ENCODE measurements at places on chromosomes 4 and X.

DNA sequence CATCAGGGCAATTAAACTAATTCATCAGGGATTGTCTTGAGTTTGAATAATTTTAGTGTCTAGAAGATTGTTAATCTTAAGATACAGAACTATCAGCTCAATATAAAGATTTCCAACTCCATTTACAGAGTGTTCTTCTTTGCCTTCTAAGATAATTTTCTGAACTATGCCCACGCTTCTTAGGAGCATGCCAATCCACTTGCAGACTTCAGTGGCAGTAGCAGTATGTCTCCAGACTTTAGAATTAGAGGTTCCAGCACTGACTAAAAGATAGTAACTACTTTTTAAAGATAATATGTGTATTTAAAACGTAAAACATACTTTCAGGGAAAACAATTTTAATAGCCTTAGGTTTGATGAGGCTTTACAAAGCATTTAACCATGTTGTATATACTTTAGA, 34.2 kb upstream of the GALNT7 start:
- DNase-seq: no peak

DNA sequence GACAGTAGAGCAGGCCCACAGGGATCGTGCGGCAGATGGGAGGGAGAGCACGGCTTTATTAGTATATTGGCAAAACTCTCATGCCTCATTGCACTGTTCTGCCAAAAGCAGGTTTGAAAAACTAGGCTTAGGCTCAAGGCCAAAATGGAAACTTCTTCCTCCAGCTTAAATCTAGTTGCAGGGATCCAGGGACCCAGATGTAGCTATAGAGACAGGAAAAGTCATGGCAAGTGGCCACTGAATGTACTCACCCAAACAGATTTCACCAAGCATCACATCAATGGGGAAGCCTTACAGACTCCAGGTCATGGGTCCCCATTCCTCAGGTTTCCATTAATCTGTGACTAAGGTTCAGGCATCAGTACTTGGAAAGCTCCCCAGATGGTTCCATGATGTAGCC, 149.2 kb downstream of the STK32B start:
- DNase-seq: no peak

DNA sequence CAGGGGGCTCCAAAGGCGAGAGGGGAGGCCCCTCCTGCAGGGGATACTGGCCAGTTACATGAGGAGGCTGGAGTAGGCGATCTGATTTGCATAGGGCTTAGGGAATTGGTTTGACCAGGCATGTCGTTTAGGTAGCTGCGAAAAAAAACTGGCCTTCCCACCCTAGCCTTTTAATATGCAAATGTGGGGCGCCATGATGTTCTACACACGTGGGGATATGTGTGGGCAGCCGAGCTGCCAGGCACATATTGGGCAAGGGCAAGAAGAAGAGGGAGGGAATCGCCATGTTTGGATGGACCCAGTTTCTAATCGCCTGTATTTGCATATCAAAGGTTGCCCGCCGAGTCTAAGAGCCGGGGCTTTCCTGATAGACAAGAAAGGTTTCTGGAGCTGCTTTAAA, 121.3 kb downstream of the PRKX start:
- DNase-seq: no peak

DNA sequence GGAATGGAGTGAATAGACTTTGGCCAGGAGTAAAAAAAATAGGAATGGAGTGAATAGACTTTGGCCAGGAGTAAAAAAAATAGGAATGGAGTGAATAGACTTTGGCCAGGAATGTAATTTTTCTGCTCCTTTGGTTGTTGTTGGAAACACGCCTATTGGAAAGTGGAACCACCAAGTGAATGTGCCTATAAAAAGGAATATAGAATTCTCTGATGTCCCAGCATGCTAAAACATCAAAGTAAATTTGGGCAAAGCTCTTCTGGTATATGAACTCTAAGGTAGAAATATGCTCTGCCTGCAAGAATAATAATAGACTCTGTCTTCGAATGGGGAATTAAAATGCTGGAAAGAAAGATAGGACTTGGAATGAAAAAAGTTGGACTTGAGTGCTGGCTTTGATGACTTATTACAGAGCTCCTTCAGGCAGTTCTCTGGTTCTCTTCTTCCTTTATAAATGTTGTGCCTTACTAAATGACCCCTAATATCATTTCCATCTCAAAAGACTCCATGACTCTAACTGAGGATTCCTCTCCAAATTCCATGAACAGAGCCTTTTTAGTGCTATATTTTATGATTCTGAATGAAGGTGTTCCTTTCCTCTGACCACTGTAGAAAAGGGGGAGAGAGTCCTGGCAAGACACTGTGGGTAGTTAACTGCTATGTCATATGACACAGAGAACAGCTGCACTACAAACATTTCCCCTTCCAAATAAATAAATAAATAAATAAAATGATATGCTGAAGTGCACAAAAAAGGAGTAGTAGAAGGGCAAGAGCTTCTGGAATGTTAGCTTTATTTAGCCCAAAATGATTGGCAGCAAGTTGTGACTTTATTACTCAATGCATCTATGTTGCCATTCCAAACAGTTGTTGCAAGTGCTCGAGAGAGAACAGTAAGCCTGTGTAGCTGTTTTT, 13.5 kb upstream of the GBA3 start:
- DNase-seq: no peak

DNA sequence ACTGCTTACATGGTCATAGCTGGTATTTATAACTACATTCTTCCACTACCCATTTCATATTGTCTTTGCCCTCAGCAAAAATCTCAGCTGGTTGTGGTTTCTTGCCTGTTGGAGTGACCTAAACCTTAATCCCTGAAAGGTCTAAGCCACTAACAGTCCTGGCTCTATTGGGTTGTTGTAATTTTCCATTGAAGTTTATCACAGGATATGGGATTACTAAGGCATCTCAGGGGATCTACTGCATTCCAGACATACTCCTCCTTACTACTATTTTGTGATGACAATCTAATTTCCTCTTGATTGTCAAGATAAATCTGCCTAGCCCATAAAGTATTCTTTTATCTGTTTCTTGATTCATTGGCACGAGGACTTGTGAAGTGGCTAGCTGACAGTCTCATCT, 6.2 kb upstream of the OSTC start:
- no peak for DNase-seq

- DNase-seq: no peak
Measured at GRCh38 chrX:39611468-39611867, 486.3 kb downstream of the BCOR start.

- DNase-seq: no peak
Measured at GRCh38 chr4:10371869-10372471, 85.3 kb downstream of the ZNF518B start.

DNA sequence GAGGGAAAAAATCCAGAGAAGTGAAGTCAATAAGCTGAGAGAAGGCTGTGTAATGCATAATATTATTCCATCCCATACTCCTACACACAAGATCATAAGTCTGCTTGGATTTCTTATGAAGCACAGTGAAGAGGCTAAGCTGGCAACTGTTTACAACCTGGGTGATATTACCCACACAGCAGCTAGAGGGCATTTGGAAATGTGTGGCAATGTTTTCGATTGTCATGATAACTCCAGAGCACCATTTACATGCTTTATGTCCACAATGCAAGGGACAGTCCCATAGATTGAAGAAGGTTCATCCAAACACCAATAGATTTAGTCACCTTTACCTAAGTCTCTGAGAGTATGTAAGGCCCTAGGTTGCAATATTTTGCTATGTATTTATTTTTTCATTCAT, 412.2 kb downstream of the PPP3CA start:
- DNase-seq: peak; percentile 4

- DNase-seq: no peak
Measured at GRCh38 chrX:22109442-22109841, 77.3 kb downstream of the PHEX start.

DNA sequence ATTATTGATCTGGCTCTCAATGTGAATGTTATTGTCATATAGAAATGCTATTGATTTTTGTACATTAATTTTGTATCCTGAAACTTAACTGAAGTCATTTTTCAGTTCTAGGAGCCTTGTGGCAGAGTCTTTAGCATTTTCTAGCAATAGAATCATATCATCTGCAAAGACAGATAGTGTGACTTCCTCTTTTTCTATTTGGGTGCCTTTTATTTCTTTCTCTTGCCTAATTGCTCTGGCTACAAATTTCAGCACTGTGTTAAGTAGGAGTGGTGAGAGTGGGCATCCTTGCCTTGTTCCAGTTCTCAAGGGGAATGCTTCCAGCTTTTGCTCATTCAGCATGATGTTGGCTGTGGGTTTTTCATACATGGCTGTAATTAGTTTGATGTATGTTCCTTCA, 102.7 kb downstream of the SH3BGRL start:
- peak; percentile 51 for DNase-seq

DNA sequence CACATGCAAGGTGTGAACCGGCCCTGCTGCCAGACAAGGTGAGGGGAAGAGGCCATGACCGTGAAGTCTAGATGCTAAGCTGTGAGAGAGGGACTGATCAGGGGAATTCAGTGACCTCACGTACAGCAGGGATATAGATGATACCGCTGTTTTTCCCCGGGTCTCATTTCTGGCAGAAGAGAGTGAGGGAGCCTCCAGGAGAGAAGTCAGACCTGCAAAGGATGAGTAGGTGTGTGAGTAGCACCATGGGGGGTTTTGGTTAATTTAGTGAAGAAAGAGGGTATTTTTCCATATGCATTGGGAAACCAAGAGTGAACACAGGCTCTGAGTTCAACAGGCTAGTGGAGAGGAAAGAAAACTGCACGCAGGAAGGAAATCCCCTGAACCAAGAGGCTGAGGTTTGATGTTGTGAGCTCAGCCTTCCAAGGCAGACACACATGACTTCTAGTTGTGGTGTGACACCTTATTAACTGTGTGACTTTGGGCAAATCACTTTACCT, 127.6 kb upstream of the GATB start:
- no peak for DNase-seq

DNA sequence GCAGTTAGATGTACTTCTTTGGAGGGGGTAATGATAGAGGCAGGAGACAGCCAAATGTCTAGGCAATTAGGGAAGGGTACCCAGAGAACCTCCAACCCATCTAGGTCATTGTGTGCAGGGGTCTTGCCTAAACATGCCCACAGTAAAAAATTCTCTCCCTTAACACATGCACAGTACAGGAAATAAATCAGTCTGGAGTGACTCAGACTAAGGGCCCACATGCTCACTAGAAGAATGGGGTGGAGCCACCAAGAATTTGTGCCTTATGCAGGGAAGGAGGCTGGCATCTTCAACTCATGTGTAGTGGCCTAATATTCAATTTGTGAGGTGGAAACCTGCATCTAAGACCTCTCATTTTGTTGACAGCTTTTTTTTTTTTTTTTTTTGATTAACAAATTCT, 945.3 kb upstream of the GRIA3 start:
- DNase-seq: no peak

- no peak for DNase-seq
Measured at GRCh38 chrX:110145311-110145710, 142.4 kb downstream of the TMEM164 start.

- no peak for DNase-seq
Measured at GRCh38 chr4:53616219-53616618, 24.9 kb upstream of the LNX1 start.

DNA sequence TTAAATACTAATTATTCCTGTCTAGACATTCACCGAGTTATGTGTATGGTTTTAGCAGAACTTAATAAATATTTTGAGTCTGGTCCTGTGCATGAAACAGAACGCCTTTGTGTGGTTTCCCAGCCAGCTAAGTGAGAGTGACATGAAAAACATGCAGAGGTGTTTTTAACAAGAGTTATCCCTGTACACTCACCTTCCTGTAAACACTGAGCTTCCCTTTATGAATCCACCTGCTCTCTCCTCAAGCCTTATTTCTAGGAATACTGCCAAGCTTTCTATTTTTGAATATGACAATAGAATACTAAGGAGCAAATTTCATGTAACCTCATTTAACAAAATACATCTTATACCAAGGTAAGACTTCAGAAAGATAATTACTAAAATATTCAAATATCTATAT, 270.3 kb upstream of the CTSO start:
- no peak for DNase-seq

DNA sequence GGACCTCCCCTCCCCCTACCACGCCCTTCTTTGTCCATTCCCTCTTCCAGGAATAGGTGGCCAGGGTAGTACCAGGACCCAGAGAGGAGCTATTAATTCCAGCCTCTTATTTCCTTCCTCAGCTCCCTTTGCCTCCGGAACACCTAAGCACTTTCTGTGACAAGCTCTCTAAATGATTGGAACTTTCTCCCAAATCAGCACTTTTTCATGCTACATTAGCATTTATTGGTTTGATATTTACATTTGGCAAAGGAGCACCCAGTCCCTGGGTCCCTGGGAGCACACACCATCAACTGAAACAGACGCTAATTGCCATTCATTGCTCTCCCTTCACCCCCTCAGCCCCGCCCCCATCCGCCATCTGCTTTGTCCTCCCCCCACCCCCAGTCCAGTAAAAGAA, 182.0 kb upstream of the BCOR start:
- DNase-seq: no peak

- DNase-seq: peak; percentile 76
Measured at GRCh38 chrX:45191383-45191782, 9.3 kb downstream of the DIPK2B start.

GRCh38 chrX:100491174-100491573, 81.1 kb upstream of the PCDH19 start:
- DNase-seq: no peak

DNA sequence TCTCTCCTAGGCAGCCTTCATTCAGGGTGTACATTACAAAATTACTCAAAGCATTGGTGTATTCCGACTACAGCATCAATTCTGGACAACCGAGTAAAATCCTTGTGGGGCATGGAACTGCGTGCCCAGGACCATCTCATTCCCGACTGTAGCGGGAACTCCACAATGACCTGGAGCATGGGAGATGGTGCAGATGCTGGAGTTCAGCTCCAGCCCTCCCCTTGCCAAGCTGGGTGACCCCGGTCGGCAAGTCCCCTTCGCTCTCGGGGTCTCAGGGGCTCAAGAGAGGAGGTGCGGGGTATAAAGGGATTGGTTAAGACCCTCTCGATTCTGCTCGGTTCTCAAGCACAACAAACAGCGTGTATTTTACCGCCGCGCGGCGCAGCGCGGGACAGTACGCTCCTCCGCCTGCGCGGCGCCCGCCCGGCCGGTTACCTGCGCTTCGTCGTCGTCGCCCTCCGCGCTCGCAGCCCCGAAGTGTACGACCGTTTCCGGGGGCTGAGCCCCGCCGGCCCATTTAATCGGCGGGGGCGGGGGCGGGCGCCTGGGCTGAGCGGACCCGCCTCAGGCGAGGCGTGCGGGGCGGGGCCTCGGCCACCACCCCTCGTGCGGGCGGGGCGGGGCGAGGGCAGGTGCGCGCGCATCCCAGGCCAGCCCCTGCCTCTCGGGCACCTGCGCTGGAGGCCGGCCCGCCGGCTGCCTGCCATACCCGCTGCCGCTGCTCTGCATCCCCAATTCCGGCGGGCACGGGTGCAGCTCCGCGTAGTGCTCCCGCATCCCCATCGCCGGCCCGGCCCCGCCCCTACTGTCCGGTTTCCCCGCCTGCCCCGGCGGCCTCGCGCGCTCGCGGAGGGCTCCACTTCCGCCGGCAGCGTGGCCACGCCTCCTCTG, at the start of gene G6PD:
G6PD (minus strand) TSS at position 493 of the 891 bp plus-strand sequence. CDS start 691 bp downstream, outside the sequence.
- DNase-seq: no peak

- DNase-seq: no peak
Measured at GRCh38 chr4:186698028-186698427, 25.6 kb downstream of the FAT1 start.

- DNase-seq: no peak
Measured at GRCh38 chr4:185357211-185357610, 38.5 kb downstream of the LRP2BP start.

All from KBM-7 (cell line).